ENCODE measurements at places on chromosomes 3 and 15. TPM values are rescaled to one million over a fixed set of nuclear protein-coding genes. Genes with fewer than 3 reads are reported as not detected.

- no peak for DNase-seq
These were observed 36.0 kb downstream of the LEO1 start for GRCh38 chr15:51935466-51936104.

DNA sequence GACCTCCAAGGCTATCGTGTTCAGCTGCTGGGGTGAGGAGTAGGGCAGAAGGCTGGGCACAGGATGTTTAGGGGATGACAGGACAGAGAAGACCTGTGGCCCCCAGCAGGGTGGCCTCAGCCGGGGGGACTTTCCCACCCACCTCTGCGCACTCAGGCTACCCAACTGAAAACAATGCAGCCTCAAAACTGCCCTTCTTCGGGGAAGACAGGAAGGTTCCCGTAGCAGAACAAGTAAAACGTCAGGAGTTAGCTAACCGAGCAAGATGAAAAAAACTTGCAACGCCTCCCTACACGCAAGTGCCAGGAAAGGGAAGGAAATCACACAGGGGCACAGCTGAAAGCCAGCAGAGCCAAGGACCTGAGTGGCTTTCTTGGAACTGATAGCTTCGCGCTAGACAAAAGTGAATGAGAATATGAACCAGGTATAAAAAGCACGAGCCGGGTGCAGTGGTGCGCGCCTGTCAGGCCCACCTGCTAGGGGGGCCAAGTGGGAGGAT lies 38.4 kb upstream of the FURIN start:
- DNase-seq: no peak

Gene APBA2
- total RNA-seq: 1.0 TPM

Gene DUOXA1
- 1.3 TPM for total RNA-seq

Gene GOLGA6D
- not detected for total RNA-seq
